PC-9 (cell line): ENCODE measurements at places on chromosomes 16 and 17.

DNA sequence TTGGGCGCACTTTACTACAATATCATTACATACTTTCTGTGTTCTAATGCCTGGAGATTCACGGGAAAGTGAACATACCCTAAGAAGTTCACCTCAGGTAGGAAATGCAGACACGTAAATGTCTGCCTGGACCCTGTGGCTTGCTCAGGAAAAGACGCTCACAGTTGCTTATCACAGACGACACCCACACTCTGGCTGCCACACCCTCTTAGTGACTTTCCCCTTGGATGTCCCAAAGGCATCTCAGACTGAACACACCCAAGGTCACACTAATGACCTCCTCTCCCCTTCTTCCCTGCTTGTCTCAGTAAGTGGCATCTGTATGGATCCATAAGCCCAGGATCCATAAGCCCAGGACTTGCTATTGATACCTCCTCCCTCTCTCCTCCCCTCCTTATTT is 32.6 kb downstream of the CDRT15 start:
- DNase-seq: no peak

- no peak for DNase-seq
These were observed 78.3 kb downstream of the RMI2 start for GRCh38 chr16:11423315-11424117.

- DNase-seq: no peak
These were observed 30.5 kb downstream of the CUEDC1 start for GRCh38 chr17:57924677-57925076.

- no peak for DNase-seq
These were observed 200.3 kb downstream of the PRKCB start for GRCh38 chr16:24036038-24036543.

DNA sequence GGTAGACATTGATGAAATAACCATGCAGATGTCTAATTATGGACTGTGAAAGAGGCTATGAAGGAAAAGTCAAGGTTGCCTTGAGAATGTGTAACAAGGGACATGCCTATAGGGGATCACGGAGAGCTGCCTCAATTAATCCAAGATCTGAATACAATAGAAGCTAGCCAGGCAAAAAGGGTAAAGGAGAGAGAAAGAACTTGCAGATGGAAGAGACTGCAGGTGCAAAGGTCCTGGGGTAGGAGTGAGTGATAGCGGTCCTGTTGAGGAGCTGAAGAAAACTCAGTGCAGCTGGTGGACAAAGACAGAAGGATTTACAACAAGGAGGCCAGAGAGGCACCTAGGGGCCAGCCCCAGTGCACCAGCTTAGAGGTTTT is 15.9 kb upstream of the TNS4 start:
- DNase-seq: no peak

DNA sequence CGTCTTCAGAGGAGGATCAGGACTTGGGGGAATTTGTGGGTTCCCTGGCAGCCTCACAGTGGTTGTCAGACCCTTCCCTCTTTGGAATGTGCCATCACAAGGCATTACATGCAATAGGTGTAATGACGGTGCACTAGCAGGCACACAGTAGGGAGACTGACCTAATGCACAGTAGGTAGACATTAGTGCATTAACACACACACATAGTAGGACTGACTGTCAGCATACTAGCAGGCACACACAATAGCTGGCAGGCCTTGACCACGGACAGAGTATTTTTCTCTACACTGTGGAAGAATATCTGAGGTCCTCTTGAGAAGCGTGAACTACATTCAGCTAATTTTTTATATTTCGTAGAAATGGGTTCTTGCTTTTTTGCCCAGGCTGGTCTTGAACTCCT is 10.9 kb upstream of the UBALD2 start:
- no peak for DNase-seq

GRCh38 chr17:12821376-12821940 is 32.2 kb downstream of the ARHGAP44 start:
- no peak for DNase-seq
